ENCODE measurements at places on chromosomes 1 and 21.

DNA sequence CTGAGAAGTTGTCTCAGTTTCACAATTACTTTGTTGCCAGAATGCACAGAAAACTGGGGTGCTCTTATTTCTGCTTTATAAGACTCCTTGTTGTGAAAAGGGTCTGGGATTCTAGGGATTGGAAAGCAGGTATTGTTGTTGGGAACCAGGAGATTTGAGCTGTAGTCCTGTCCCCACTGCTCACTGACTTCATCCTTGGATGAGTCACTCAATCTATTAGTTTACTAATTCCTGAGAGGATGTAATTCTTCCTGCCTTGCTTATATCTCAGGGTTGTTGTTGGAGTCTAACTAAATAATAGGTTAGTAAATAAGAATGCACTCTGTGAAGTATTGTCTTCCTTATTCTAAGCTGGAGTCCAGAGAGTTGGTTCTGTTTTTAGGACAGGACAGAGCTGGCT is 172.5 kb upstream of the GALNT2 start:
- no peak for DNase-seq

- DNase-seq = no peak
Observed at GRCh38 chr1:204130178-204130577, 21.7 kb downstream of the ETNK2 start.

GRCh38 chr1:5451671-5452070 is 540.6 kb downstream of the NPHP4 start:
- no peak for DNase-seq

DNA sequence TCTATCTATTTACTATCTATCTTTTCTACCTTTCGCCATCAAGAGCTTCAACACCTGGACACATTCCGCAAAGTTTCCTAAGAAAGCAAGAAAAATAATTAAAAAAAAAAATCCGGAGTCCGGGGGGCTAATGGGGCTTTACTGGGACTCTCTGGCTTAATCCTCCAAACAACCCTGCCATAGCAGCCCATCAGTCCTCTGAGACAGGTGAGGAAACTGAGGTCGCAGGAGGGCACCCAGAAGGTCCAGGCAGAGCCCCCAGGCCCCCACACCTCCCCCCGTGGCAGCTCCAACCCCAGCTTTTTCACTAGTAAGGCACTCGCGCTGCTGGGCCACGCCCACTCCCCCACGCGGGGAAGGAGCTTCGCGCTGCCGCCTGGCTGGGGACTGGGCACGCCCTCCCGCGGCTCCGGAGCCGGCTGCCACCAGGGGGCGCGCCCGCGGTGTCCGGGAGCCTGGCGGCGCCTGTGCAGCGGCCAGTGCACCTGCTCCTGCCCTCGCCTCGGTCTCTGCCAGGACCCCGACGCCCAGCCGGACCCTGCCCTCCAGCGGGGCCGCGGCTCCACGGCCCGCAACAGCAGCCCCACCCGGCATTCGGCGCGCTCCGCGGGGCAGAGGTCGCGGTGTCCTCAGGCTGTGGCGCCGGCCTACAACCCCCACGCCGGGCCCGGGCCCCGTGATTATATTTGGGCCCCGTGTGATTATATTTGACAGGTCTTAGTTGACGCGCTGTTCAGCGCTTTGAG is 54.1 kb upstream of the SAMD11 start:
- DNase-seq = peak; percentile 72

DNA sequence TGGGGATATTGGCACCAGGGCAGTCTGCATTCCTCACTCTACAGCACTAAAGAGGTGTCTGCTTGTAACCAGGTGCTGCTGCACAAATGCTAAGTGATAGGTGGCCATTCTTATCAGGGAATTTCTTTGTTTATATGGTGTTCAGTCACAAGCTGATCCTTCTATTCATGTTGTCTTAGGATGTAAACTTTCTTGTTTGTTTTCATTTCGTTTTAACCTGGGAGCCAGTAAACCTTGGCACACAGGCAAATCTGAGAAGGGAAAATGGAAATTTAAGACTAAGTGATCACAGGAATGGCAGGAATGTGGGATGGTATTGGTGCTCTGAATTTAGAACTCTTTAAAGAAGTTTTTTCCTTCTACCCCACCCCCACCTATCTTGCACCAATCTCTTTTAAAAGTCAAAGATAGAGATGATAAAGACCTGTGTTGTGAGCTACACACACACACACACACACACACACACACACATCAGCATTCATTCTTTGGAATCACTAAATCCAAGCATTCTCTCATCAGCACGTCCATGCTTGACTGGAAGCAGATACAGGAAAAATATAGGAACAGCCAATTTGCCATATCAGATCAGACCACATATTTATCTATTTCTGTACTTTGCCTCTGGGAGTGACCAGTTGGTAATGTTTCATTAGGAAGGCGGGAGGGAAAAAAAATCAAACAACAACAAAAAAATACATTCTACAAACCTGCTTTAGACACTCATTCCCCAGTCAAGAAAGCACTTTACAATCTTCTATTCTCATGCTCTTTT is 451.4 kb upstream of the ADGRL2 start:
- DNase-seq = no peak

GRCh38 chr1:172332230-172332629 is 88.3 kb upstream of the C1orf105 start:
- DNase-seq = no peak

DNA sequence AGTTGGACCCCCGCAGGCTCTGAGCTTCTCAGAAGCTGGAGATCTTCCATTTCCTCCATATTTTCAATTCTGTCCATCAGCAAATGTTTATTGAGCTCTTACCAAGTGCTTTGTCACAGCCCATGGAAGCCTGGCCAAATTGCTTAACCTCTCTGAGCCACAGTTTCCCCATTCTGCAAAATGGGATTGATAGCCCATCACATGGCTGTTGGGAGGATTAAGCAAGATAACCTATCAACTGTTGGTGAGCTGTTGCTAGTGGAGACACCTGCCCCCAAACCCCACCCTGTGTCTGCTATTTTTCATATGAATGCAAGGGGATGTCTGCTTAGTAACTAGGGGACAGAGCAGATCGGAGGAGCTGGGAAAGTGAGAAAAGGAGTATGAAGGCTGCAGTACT is 38.3 kb downstream of the CD34 start:
- peak; percentile 71 for DNase-seq

DNA sequence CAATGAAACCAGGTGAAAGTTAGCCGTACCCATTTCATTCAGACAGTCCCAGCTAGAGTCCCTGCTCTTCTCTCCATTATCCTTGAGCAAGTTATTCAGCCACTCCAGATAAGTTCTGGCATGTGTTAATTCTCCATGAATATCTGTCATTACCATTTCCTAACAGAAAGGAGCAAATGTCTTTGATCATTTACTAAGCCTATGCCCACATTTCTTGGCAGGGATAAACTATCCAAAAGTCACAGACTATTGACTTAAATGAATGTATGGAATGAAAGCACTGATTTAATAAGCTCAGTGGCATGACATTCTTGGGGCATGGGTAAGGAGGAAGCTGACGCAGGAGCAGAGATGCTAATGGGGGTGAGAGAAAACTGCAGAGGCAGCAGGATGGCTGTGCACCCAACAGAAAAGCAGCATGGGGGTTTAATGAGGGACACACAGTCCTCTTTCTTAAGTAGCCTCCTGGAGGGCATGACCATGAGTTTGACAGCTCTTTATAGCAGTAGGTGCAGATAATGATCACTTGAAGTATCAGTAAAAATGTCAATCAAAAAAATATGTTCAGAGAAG is 17.6 kb upstream of the DHCR24 start:
- DNase-seq = no peak

All from hematopoietic multipotent progenitor cell treated with erythropoietin and hydrocortisone succinate and interleukin-3 and kit ligand, for 17 days (in vitro differentiated cells).